ENCODE measurements at places on chromosomes 2 and 18. TPM values are rescaled to one million over a fixed set of nuclear protein-coding genes. Genes with fewer than 3 reads are reported as not detected.

DNA sequence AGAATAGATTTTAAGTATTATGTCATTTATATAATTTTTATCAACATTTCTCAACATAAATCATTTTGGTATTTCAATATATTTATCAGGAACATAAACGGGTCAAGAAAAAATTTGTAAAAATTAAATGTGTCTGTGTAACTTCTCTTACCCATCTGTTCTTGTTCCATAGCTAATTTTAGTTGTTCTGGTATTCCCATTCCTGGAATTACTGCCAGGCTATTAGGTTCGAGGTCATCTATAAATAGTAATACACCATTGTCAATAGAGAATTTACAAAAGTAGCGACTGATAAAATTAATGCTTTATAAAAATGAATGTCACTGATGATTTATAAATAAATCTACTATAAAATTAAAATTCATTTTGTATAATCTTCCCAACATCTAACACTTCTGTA is 21.5 kb downstream of the SFT2D3 start:
- no peak overlapping the region for H3K27ac ChIP-seq
- no peak for DNase-seq
- H3K36me3 ChIP-seq = peaks cover 44% of the 10 kb centered on the region
- H3K27me3 ChIP-seq = no peaks in the 10 kb centered on the region

GRCh38 chr2:10223471-10223870 is 79.2 kb upstream of the HPCAL1 start:
- H3K27ac ChIP-seq = no peak overlapping the region
- H3K27me3 ChIP-seq = no peaks in the 10 kb centered on the region
- no peak overlapping the region for H3K4me3 ChIP-seq
- no peaks in the 10 kb centered on the region for H3K4me1 ChIP-seq

Gene POTEI
- not detected for total RNA-seq

Gene MERTK
- 15.7 TPM for total RNA-seq

Gene TMEFF2
- not detected for total RNA-seq
